ENCODE measurements at places on chromosomes 5 and 9. TPM values are rescaled to one million over a fixed set of nuclear protein-coding genes. Genes with fewer than 3 reads are reported as not detected.

Gene ARHGEF37
- total RNA-seq: 3.3 TPM

Gene ARSI
- total RNA-seq: 12.7 TPM

Gene CBY3
- total RNA-seq: not detected

Gene PRDM12
- total RNA-seq: not detected

Gene CDKN2B-AS1
- 0.23 TPM for total RNA-seq

Gene FGF10
- not detected for total RNA-seq

Gene FOXD4L3
- not detected for total RNA-seq

Gene PCYOX1L
- total RNA-seq: 10.1 TPM

Gene ENHO
- total RNA-seq: not detected

Gene SEMA6A
- 0.11 TPM for total RNA-seq
